ENCODE measurements at places on chromosomes 7 and 10.

DNA sequence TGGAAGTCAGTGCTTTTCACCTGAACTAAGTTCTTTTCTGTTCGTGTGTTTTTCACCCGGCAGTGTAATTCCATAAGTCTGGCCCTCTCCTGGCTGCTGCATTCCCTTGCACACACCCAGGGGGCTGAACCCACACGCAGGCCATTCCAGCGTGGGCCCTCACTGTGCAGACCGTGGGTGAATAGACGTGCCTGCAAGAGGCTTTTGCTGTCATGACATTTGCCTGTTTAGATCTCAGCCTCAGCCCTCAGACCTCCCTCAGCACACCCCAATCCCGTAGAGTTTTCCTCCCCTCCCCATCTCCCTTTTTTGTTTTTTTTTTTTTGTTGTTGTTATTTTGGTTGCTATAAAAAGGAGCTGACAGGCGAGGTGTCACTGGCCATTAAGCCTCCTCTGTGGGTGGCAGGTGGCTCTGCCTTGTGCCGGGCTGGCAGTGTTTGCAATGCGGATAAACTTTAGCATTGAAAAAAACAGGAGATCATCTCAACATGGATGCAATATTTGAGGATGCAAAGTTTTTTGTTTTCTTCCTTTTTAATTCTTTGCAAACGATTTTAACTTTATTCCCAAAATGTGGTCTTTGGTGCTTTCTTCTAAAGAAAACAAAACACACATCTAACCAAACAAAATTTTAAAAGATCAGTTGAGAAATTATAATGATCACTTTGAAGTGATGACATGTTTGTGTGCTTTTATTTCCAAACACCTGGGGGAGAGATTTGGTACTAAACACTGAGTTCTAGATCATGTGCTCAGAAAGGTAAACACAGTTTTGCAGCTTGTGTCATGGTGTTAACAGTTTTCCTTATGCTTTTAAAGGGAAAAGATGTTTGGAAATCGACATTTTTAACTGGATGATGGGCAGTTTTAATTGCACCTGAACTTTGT lies 58.8 kb downstream of the WDR37 start:
- DNase-seq = no peak

DNA sequence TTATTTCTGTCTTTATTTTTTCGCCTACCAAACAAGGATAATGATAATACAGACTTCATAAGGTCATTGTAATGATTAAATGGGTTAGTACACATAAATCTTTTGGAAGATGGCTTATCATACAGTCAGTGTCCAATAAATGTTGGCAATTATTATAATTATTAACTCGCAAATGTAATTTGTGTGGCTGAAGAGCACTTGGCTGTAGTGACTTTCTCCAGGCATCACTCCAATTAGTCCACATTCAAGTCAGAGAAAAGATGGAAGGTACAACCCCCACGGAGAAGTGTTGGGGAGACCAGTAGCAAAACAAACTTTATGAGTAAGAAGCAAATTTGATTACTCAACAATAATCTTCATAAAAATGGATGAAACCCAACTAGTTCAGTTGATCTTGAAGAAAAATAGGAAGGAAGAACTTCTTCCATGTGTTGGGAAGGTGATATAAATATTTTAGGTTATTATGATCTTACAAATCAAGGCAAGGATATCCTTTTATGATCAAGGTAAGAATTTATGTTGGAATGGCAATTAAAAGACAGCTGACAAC lies 5.1 kb downstream of the AOAH start:
- DNase-seq = no peak

DNA sequence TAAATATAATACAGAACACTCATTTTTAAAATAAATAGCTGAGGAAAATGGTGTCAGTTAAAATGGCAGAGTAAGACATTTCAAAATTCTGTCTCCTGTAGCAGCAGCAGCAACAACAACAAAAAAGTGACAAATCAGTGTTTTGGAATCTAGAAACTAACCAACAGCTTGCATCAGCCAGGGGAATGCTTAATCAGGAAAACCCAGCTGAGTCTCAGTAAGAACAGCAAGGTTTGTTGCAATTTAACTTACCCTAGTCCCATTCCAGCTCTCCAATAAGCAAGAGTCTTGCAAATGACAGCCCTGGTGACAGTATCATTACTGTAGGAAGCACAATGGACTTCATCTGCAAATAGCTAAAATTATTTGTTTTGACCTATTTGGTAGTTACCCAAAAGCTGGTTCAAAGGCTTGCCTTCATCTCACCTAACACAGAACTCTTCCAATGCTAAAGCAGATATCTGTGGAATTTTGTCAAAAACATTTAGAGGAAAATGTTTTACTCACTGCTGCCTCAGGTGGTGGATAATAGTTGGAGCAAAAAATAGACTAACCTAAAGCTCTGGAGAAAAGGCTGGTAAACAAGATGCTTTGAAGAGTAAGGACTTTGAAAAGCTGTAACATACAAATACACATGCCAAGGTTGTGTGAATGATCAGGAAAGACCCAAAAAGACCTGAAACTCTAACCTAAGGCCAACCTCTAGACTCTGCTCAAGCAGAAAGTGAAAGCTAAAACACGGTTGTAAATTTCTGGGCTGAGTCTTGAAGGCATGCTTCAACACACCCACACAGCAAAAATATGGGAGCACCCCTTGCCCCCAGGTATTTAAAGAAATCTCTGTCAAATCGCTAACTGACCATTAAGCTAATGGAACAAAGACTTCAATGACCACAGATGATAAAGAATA lies 9.9 kb upstream of the ARHGAP22 start:
- DNase-seq = peak; percentile 37

DNA sequence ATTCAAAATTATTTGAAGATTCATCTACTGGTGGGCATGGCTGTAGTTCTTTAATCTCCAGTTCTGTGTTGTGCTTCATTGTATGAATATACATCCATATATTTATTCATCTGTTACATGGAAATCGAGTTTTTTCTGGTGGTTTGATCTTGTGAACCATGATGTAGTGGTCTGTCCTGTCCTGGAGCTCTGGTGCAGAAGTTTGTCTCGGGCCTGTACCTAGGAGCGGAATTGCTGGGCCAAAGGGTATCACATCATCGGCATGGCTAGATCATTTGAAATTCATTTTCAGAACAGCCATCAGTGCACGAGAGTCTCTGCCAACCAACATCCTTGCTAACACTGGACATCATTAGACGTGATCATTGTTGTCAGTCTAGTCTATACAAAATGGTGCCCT lies 107.0 kb downstream of the ELFN1 start:
- no peak for DNase-seq

- no peak for DNase-seq
Observed at GRCh38 chr7:157601530-157601929, 264.7 kb downstream of the DNAJB6 start.

GRCh38 chr10:95559896-95560277 lies 1.3 kb downstream of the SORBS1 start:
- no peak for DNase-seq
